ENCODE measurements at places on chromosomes 5 and 9.
A peak's percentile ranks its signal among the peaks of the same experiment; 100 is the strongest.

DNA sequence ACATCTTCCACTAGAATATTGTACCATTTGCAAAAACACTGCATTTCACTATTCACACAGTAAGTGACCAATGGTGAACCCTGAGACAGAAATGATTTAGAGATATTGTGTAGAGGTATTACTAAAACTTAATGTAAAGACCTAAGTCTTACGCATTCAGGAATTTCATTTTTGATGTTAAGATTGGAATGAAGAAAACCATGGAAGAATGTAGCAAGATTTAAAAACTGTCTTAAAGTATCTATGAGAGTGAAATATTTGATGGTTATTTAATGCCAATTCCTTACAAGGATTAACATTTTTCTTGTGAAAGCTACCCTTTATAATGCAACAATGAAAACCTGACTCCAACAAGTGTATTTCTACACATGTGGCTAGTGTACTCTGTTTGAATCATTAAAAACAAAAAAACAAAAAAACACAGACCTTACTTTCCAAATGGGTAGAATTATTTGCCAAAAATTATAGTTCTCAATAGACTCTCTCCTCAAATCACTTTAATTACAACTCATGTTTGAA is 172.0 kb downstream of the NNT start:
- no peak for DNase-seq

DNA sequence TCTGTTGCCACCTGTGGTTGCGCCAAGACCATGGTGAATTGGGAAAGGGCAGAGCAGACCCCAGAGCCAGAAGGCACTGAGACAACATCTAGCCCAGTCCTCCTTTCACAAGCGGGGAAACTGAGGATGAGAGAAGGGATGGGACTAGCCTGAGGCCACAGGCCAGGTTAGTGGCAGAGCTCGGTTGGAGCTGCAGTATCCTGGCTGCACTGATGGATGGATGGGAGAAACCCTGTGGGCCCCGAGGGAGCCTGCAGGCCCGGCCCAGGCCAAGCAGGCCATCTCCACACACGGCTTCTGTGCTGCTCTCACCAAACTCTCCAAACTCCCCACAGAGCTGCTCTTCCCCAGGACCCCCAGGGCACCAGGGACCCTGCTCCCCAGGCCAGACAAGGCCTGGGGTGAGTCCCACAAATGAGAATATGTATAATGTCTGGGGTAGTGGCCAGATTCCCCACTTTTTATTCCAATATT is 60.2 kb downstream of the TSTD2 start:
- no peak for DNase-seq

DNA sequence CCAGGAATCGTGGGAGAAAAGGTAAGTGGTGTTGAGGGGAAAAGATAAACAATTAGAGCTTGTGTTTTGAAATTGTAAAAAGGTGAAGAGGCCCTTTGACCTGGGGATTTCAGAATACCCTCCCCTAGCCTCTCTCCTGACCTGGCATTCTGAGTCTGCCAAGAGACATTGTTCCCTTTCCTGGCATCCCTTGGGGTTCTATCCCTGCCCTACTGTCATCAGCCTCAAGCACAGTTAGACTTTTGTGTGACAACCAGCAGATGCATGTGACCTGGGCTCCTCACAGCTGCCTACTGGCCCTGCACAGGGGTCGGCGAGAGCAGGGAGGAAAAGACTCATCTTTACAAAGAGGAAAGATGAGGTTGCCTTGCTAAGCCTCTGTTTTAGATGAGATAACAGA is 72.2 kb upstream of the ORM1 start:
- no peak for DNase-seq

GRCh38 chr5:150486402-150487198 is 21.3 kb upstream of the NDST1 start:
- peak; percentile 44 for DNase-seq

GRCh38 chr5:143642791-143643190 is 169.2 kb upstream of the HMHB1 start:
- DNase-seq, result no peak

- DNase-seq, result no peak
Measured at GRCh38 chr5:39132128-39132447, 57.9 kb upstream of the RICTOR start.

- DNase-seq, result no peak
Measured at GRCh38 chr9:109311731-109312130, 9.1 kb downstream of the EPB41L4B start.

GRCh38 chr5:35199886-35200285 is 30.4 kb downstream of the PRLR start:
- DNase-seq, result no peak

- DNase-seq, result no peak
Measured at GRCh38 chr5:35832762-35833161, 23.9 kb upstream of the IL7R start.

DNA sequence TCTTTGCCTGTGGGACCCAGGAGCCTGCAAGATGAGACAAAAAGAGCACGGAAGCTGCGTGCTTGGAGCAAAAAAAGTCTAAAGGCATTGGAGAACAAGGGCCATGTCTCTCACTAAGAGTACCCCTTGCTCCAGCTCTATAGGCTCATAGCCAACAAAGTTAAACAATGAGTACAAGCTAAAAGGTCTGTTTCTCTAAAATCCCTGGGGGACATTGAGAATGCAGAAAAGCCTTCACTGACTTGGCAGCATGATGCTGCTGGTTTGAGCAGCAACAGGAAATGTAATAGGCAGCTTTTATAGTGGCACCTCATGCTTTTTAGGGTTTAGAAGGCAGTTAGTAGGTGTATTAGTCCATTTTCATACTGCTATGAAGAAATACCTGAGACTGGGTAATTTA is 287.5 kb downstream of the SMARCA2 start:
- no peak for DNase-seq

DNA sequence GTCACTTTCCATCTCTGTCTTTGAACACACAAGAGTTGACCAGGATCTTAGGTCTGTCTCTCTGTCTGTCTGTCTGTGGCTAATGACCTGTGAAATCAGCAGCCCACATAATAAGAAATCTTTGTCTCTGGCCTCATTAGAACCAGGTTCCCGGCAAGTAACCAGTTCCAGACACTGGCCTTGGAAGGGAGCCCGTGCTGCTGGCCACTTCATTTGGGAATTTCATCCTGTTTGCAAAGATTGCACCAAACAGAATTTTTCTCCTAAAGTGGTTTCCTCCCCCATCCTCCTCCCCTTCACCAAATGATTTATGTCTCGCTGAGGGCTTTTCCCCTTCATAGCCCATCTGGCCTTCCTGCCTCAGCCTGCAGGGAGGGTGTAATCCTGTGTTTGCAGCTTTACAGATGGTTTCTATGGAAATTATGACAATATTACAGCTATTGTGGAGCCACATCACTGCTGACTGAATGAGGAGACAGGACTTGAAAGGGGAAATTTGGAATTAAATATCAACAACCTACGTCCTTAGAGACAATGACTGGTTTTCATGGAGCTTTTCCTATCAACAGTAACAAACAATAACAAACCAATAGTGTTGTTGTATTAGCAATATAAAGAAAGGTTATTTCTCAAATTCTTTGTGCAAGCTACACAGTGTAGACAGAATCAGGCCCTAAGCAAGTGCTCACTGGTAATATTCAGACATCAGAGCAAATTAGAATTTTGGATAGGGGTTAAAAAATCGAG is 25.7 kb downstream of the DPYSL3 start:
- no peak for DNase-seq

DNA sequence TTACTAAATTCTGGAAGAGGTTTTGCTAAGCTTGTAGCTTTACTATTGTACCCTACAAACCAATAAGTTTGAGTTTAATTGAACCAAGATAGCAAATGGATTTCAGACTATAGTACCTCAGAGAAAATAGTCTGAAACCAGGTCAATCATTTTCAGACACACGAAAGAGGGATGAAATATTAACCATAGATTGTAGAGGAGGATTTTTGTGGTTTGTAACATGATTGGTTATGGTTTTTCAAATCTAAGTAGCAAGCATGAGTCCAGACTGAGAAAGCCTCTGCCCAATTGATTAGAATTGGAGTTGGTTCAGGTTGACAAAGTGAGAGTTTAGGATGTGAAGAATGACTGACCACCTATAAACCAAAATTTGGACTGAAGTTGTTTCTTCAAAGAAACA is 562.7 kb upstream of the DMAC1 start:
- DNase-seq, result no peak

GRCh38 chr9:134640506-134641172 is 964 bp upstream of the COL5A1 start:
- no peak for DNase-seq

DNA sequence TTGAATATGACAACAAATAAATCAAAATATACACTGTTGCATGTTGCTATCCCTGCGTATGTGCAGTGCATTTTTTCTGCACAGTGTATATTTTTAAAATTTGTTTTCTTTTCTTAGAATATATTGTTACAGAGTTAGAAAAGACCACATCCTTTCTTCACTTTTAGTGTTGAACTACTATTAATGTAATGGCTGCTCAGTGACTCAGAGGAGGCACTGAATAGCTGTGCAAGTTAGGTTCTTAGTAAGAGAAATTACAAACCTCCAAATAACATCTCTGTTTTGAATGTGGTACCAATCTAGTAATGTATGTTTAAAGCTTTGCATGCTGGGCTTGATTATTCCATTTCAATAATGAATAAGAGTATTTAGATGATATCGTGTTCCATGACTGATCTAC is 208.9 kb upstream of the PRR16 start:
- no peak for DNase-seq

DNA sequence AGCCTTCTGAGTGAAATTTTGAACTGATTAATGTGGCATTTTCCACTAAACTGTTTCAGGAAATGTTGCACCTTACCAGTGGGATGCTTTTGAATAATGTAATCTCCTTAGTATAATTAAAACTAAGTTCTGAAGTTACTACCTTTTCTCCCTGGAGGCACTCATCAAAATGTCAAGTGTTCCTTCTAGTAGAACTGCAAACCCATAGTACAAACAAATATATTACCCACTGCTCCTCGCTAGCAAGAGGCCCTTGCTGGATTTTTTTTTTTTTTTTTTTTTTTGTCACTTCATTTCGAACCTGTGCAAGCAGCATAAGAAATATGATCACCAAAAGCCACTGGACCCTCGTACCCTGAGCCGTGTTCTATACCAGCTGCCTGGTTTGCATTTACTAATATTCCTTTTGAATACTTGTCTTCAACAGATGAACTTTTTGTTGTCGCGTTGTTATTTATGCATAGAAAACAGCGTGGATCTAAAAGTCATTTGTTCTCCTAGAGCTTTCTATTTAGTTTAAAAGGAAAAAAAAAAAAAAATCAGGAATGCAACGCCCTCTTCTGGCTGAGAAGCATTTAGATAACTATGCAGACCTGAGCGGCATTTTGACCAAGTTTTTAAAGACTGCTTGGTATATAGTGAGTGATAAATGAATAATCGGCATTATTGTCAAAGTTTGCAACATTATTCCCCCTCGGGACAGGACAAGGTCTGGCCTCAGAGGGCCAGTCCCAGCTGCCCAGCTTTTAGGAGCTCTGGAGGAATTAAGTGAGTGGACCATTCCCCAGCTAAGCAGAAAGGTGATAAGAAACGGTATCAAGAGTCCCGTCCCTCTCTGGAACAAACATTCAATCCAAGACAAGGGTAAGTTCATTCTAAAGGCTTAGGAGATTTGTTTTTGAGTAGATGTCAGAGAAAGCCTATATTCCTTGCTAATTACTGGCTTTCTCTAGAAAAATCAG is 162.5 kb upstream of the KIF2A start:
- DNase-seq, result no peak

DNA sequence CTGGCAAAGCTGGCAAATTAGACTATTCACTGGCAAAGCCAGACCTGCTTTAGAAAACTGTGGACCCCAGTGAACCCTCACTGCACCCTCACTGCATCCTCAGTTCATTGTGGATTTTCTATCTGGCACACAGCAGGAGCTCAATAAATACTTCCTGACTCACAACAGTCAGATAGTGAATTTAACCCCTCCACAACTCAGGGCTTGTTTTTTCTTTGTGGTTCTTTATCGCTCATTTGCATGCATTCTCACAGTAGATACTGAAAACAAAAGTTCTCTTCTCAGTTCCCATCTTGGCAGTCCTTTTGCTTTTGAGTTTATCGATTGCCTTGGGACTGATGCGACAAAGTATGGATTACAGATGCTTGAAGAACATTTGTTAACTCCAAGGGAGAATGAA is 99.8 kb downstream of the ACTL7B start:
- DNase-seq, result no peak

DNA sequence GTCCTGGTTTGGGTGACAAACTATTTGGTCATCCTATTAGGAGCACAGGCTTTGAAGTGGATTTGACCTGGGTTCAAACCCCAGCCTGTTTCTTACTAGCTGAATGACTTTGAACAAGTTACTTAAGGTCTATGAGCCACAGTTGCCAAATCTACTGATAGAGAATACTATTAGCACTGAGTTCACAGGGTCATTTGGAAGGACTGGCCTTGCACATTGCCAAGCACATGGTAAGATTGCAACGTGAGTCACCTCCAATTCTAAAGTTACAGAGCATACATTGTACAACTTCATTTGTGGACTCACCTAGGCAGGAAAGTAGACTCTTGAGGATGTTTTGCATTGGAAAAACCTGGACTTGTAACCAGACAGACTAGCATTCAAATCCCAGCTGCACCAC is 38.9 kb downstream of the MFAP3 start:
- no peak for DNase-seq

DNA sequence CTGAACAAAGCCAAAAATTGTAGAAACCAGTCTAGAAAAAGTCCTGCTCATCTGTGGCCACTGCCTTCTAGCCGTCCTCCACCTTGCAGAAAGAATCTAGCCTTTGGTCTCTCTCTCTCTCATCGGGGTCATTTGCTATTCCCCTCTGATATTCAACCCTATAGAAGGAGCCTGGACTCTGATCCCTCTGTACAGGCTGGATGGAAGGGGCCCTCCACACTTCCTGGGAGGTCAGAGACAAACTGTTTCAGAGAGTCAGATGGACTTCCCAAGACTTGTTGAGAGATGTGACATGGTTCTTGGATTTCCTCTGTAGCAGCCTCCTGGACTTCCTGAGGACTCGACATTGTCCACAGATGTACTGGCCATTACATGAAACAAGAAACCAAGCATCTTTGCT is 85.0 kb upstream of the RUSC2 start:
- no peak for DNase-seq

DNA sequence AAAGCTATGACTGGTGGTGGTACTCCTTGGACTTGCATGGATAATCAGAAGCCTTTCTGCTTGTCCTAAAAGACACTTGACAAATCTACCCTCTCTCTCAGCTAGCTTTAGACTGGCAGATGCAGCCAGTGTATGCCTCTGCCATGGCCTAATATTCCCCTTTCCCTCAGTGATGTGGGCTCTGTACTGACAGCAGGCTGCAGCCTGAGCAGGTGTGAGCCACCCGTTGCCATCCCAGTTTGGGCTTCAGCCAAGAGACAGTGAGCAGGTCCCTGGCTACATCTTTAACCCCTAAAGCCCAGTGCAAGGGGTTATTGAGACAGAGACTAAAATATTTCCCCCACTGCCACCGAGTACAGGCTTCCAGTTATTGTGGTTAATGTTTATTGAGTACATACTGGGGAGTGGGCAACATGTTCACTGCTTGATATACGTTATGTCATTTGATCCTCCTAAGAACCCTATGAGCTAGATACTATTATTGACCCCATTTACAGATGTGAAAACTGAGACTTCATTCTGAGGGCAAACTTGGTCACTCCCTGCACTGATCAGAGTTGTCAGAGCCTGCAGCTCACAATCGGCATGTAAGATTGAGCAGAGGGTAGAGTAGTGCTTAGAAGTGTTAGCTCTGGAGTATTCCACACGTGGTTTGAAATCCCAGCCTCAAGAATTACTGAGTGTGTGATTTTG is 254.2 kb downstream of the ARHGAP26 start:
- DNase-seq, result no peak

Data from activated CD4-positive, alpha-beta T cell treated with anti-CD3 and anti-CD28 coated beads for 48 hours (primary cell).